ENCODE measurements at places on chromosomes 1 and 21.

- peak; percentile 43 for DNase-seq
These were observed 120.2 kb upstream of the KCNE2 start for GRCh38 chr21:34243562-34243961.

GRCh38 chr1:30320581-30320890, 402.8 kb downstream of the MATN1 start:
- no peak for DNase-seq

DNA sequence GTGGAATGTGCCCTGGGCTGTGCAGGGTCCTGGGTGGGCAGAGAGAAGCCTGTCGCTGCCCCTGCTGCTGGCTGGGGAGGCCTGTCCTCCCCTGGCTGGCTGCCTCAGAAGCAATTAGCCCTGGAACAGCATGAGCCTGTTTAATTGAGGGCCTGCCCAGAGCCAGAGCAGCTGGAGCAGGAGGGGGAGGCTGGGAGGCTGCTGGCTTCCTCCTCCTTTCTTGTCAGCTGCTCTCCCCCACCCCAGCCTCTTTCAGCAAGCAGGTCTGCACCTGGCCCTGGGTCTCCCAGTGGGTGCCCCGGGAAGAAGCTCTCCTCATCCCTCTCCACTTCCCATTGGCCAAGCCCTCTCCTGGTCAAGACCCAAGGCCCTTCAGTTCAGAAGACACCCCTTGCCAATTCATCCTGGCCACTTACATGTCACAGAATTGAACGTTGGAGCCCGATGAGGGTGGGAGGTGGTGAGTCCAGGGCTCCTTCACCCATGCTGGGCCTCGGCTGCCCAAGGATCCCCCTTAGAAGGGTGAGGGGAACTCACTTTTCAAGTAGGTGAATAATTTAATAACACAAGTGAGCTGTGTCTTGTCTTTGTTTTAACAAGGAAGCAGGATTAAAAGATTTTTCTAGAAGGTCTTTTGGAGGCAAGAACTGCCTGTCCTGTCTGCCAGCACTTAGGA, 13.2 kb downstream of the AMPD2 start:
- no peak for DNase-seq

DNA sequence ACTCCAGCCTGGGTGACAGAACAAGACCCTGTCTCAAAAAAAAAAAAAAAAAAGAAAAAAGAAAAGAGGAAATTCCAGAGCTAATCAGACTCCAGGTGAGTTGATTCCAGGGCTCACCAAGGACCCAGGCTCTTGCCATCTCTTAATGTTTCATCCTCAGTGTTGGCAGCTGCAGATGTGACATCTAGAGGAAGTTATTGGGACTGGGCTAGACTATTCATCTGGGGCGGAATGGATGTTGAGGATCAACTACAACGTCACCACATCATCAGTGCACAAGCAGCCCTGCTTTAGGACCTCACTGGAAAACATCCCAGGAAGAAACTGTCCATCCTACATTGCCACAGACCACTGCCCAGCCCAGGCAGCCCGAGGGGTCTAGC, 28.6 kb upstream of the PARP1 start:
- DNase-seq = no peak

DNA sequence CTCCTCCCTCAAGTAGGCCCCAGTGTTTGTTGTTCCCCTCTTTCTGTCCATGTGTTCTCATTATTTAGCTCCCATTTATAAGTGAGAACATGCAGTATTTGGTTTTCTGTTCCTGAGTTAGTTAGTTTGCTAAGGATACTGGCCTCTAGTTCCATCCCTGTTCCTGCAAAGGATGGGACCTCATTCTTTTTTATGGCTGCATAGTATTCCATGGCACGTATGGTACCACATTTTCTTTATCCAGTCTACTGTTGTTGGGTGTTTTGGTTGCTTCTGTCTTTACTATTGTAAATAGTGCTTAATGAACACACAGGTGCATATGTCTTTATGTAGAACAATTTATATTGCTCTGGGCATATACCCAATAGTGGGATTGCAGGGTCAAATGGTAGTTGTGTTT, 232.9 kb downstream of the TPR start:
- no peak for DNase-seq

DNA sequence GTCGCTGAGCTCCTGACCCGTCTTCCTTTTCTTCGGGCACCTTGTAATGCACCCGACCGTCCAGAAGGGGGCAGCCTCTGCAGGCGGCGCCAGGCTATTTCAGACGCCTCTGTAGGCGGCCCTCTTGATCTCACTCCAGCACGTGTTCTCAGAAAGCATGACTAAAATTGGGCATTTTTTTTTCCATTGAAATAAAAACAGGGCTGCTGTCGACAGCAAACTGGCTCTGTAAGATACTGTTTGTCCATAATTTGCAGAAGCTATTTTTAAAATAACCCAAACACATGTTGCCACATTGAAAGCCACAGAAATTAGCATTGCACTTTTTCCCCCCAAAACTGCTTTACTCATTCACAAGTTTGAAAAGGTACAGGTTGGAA, 78.0 kb downstream of the STUM start:
- peak; percentile 78 for DNase-seq

DNA sequence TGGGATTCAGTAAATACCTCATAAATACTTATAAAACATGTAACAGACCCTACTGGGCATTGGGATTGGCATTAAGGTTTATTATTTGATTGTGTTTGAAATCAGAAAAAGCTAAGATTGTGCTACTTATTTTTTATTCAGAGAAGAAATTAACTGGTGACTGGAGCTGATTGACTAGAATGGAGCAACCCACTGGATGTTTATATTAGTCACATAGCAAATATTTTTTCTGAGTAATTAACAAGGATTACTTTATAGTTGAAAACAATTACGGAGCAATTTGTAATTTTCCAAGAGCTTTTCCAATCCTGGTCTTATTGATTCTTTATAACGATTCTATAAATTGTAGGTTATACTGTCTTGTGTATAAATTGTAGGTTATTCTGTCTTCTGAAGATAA, 208.7 kb downstream of the HLX start:
- no peak for DNase-seq

GRCh38 chr1:10087210-10087609, 54.5 kb downstream of the UBE4B start:
- no peak for DNase-seq

- DNase-seq = no peak
These were observed 121.1 kb downstream of the EVI5 start for GRCh38 chr1:92663775-92664174.

DNA sequence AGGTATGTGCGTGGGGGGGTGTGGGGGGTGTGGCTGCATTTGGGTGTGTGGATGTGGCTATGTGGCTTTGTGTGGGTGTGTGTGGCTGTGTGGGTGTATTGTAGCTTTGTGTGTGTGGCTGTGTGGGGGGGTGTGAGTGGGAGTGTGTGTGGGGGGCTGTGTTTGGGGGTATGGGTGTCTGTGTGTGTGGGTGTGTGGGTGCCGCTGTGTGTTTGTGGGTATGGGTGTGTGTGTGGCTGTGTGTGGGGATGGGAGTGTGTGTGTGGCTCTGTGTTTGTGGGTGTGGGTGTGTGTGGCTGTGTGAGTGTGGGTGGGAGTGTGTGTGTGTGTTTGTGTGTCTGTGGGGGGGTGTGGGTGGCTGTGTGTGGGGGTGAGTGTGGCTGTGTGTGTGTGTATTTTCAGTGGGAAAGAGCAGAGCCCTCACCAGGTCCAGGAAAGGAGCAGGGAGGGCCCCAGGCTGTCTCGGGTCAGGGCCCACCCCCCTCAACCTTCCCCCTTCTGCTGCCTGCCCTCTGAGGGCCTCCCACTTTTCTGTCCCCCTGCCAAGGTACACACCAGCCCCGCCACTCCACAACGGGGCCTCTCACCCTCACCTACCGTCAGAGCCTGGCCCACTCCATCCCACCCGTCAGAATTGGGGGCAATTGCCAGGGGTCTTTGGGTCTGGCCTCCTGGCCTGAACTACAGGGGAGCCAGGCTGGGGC, 1.9 kb upstream of the COL8A2 start:
- DNase-seq = no peak

DNA sequence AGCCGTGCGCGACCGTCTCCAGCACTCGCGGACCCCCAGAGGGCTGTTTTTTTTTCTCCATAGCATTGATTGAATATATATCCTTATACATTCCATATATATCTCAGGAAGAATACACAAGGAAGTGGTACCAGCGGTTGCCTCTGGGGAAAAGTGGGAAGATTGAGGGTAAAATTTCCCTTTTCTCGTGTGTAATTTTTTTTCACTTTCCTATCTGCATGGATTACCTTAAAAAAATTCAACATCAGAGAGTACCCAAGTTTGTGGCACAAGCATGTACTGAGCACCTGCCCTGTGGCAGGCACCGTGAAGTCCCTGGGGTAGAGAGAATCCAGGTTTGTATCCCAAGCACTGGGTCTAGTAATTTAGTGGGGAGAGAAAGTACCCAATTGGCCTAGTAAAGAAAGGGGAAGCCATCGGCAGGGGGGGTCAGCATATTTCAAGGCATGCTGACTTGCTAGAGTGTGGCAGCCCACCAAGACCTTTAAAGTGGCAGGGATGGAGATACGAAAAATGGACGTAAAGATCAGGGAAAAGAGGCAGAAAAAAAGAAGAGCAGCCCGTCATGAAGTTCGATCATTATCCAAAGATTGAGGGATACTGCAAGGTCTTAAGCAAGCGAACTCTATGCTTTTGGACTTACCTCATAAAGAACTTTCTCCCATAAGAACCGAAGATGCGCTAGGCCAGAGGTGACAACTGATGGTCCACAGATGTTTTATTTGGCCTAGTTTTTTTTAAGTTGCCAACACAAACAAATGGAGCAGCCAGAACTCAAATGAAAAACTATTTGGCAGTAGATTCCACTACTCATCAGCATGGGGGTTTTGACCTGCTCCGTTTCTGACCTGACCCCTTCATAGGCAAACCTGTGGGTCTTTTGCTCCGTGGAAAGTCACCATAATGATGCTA, 1.5 kb upstream of the HMGN1 start:
- DNase-seq = no peak

- no peak for DNase-seq
These were observed 4.2 kb downstream of the KRTAP10-8 start for GRCh38 chr21:44615911-44616590.

- DNase-seq = no peak
These were observed 101.7 kb downstream of the RIPK4 start for GRCh38 chr21:41664881-41665765.

GRCh38 chr1:234526922-234527321, 47.9 kb upstream of the TARBP1 start:
- DNase-seq = no peak

DNA sequence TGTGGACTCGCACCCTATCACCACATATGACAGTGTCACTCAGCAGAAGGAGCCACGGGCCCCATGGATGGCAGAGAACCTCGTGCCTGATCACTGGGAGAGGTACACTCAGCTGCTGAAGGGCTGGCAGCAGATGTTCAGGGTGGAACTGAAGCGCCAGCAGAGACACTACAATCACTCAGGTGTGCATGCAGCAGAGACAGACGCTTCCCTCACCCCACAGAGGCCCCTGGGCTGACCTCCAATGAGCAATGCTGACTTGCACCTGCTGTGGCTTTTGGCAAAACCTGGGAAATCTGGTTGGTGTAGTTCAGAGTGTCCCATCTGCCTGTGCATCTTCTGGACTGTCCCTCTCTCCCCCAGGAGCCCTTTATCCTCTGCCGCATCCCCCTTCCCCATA, 51.9 kb downstream of the KIAA1614 start:
- DNase-seq = no peak

DNA sequence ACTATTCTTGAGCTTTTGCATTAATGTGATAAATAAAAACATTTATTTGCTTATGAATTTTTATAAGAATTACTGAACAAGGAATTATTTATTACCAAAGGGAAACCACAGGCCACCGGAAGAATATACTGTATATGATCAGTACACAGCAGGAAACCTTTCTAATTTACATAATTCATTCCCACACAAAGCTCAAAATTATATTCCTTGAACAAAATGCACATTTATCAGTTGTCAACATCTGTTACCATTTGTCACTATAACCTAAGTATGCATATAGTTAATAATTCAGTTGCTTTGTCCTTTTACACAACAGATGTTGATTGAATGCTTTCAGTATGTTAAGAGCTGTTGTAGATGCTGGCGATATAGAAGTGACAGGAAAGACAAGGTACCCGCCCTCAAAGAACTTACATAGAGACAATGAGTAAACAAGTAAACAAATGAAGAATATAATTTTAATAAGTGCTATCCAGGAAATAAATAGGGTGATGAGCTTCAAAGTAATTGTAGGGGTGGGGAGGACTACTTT, 27.2 kb downstream of the VPS45 start:
- no peak for DNase-seq

DNA sequence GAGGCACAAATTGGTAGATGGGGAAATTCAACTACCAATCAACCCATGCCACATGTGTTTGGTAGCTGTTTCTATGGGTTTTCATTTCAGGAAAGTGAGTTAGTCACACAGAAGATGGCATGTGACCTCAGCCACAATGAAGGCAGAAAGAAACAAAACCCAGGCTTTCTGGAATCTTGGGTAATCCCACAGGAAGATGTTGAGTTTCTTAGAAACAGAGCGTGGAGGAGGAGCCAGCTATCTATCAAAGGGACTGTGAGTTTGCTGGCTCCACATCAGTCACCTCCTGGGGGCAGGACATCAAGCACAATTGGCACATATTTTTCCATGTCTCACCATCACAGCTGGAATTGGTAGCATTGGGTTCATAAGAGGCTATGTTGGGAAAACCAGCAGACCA, 188.9 kb upstream of the PLXNA2 start:
- DNase-seq = no peak

DNA sequence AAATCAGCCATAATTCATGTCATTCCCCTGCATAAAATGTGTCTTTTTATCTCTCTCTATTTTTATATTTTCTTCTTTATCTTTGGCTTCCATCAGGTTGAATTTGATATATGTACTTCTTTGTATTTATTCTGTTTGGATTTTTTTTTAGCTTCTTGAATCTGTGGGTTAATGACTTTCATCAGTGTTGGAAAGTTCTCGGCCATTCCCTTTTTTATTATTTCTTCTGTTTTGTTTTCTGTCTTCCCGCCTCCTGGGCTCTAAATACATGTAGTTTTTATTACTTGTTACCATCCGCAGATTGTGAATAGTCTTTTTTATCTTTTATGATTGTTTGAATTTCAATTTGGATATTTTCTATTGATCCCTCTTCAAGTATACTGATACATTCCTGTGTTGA, 637.5 kb downstream of the NPHP4 start:
- DNase-seq = no peak
